Sigmoid colon (tissue), 7 donors: ENCODE measurements at places on chromosomes 2 and 18. TPM values are rescaled to one million over a fixed set of nuclear protein-coding genes. Genes with fewer than 3 reads are reported as not detected.

Gene MRO
- 0.49 TPM for total RNA-seq

Gene CD8A
- total RNA-seq, result 0.99 TPM

Gene CAD
- total RNA-seq, result 9.1 TPM

Gene RMND5A
- total RNA-seq, result 58.9 TPM

Gene SLC8A1
- 229 TPM for total RNA-seq

Gene TSPYL6
- not detected for total RNA-seq

Gene VIL1
- 2.8 TPM for total RNA-seq

Gene TUBA3E
- total RNA-seq, result not detected

DNA sequence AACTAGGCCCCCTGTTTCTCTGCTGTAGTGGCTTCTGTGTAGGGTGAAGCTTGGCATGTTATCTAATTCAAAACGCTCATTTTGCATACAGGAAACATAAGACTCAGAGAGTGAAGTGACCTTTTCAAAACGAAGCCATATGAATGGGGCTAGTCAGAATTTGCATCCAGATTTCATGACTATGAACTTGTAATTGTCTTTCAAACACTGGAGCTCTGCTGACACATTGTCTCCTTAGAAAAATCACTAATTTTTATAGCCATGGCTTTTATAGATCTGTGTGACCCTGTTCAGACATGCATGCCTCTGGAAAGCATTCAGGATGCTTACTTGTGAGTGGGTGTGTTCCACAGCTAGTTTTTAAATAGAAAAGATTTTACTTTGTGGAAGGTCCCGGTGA is 444.3 kb upstream of the GCFC2 start:
- DNase-seq, result no peak
- no peaks in the 10 kb centered on the region for H3K27me3 ChIP-seq
- H3K4me3 ChIP-seq, result no peak overlapping the region
- H3K27ac ChIP-seq, result no peak overlapping the region
- no peaks in the 10 kb centered on the region for H3K4me1 ChIP-seq

DNA sequence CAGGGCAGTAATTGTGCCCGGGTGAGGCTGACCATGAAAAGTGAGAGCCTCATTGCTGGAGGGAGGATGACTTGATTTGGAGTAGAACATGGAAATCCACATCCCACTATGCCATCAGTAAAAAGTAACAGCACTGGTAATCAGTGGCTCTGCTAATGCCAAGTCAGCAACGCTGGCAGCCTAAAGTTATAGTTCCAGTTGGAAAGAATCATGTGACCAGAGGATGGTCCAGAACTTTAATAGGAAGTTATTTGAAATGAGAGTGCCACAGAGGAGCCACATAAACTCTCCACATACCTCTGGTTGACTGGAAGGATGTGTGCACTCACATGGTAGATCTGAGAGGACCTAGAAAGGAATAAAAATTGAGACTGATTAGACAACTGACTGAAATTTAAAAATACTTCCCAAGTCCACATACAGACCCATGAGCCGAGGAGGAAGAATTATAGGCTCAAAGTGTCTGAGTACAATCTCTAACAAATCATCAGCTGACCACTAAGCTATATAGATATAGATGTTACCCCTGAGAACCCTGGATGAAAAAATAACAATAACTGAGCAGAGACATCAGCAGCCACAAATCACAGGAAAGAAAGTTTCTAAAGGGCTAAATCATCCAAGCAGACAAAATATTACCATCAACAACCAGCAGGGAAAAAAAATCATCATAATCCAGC is 346.8 kb downstream of the STK39 start:
- no peaks in the 10 kb centered on the region for H3K36me3 ChIP-seq
- no peak overlapping the region for H3K27ac ChIP-seq
- no peak overlapping the region for H3K4me3 ChIP-seq
- H3K4me1 ChIP-seq, result no peaks in the 10 kb centered on the region
- DNase-seq, result no peak

GRCh38 chr2:218368621-218369153 is 12.0 kb downstream of the CATIP start:
- H3K27ac ChIP-seq, result peak overlapping the region; percentile 85
- no peaks in the 10 kb centered on the region for H3K4me1 ChIP-seq
- peak; percentile 88 for DNase-seq
- no peaks in the 10 kb centered on the region for H3K27me3 ChIP-seq

- no peaks in the 10 kb centered on the region for H3K36me3 ChIP-seq
- no peak overlapping the region for H3K4me3 ChIP-seq
- H3K27ac ChIP-seq, result no peak overlapping the region
- H3K4me1 ChIP-seq, result no peaks in the 10 kb centered on the region
- H3K27me3 ChIP-seq, result no peaks in the 10 kb centered on the region
- DNase-seq, result no peak
These were observed 231.7 kb downstream of the ARL6IP6 start for GRCh38 chr2:152950126-152950525.

DNA sequence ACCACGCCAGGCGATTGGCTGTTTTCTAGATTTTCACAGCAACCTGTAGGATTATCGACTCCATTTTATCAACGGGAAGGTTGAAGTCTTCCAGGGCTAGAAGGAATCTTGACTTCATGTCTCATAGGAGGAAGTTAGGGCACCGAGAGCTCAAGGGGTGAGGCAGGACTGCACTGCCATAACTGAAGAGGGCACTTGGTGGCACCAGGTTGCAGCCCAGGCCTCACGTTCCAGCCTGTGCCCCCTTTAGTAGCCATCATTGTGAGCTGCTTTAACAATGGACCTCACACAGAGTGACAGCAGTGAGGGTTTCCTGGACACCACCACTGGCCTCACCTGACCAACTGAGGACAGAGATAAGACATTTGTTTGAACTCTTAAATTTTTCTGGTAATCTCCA is 22.9 kb upstream of the RPL37A start:
- H3K4me3 ChIP-seq, result no peak overlapping the region
- peaks cover 8% of the 10 kb centered on the region for H3K36me3 ChIP-seq
- DNase-seq, result no peak
- no peaks in the 10 kb centered on the region for H3K27me3 ChIP-seq
- H3K27ac ChIP-seq, result no peak overlapping the region

DNA sequence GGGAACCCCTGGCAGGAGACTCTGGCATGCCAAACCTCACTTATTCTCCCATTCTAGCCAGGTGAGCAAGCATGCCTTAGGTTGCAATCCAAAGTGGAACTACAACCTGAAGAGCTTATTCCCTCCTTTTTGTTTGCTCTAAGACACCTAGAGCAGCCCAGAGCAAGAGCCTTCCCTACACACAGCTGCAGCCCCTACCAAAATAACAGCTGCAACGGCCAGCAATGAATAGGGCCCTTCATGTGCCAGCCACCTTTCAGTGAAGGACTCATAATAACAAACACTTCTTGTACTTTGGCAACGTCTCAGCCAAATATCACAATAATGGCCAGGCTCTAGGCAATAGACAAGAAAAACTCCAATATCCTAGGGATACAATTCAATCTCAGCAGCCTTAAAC is 178.7 kb downstream of the ALK start:
- no peaks in the 10 kb centered on the region for H3K27me3 ChIP-seq
- H3K27ac ChIP-seq, result no peak overlapping the region
- no peaks in the 10 kb centered on the region for H3K36me3 ChIP-seq
- DNase-seq, result no peak
- no peaks in the 10 kb centered on the region for H3K4me1 ChIP-seq

DNA sequence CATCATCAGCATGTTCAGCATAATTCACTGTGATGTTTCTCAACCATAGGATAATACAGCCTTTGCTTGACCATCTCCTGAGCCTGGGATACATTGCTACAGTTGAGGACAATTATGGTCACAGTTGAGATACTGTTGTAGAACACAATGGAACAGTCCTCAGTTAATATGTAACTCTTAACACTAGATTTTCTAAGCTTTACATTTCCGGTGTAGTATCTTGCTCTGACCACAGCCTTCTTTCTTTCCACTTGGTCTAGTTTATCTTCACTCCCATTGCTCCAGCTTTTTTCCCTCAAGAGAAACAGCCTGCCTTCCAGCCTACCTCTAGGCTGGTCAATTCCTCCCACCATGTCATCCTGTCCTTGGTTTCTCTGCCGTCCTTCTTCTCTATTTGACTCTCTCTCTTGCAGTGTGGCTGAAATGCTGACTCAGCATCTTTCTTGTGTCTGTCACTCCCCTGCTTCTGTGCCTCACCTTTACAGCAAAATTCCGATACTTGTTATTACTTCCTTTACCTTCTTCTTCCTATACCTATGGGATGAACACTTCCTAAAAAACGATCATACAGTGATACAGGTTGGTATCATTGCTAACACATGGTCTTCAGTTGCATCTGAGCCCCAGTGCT is 80.5 kb downstream of the CTNNA2 start:
- no peak overlapping the region for H3K27ac ChIP-seq
- DNase-seq, result no peak
- no peaks in the 10 kb centered on the region for H3K4me1 ChIP-seq
- no peaks in the 10 kb centered on the region for H3K27me3 ChIP-seq
- no peaks in the 10 kb centered on the region for H3K36me3 ChIP-seq

- peak overlapping the region; percentile 97 for H3K27ac ChIP-seq
- peak; percentile 56 for DNase-seq
- peaks cover 84% of the 10 kb centered on the region for H3K4me1 ChIP-seq
These were observed 82.6 kb downstream of the HDAC4 start for GRCh38 chr2:239318151-239318611.

DNA sequence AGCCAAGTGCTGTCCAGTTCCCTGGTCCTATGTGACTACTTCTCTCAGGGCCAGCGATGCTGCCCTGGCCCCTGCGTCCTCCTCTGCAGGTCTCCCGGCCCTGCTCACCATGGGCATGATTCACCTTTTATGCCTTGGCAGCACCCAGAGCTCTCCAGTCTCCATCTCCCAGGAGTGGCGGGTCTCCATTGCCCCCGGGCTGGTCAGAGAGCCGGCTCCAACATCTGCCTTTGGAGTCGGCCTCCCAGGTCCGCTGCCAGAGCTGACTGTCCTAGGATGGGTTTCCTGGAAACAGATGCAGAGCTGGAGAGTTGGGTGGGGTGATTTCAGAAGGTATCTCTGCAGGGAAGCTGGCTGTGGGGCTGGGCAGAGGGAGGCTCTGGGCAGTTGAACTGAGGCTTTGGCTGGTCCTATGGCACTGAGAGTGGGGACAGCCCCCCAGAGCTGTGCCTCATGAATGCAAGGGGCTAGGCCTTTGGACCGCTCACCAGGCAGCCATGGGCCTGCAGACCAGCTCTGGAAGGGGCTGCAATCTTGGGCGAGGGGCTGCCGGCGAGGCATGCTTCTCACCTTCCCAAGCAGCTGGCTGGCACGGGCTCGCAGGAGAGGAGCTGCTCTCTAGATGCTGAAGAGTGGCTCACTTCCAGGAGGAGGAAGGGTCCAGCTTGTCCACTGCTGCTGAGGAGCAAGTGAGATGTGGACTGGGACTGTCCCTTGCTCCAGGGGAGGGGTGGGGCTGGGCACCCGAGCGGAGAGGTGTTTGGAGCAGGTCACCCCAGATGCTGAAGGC is 59.8 kb upstream of the HS6ST1 start:
- H3K4me3 ChIP-seq, result no peak overlapping the region
- H3K27me3 ChIP-seq, result no peaks in the 10 kb centered on the region
- H3K36me3 ChIP-seq, result no peaks in the 10 kb centered on the region
- DNase-seq, result peak; percentile 63
- H3K27ac ChIP-seq, result peak overlapping the region; percentile 67

- DNase-seq, result no peak
- H3K36me3 ChIP-seq, result no peaks in the 10 kb centered on the region
- peak overlapping the region; percentile 54 for H3K27ac ChIP-seq
- no peaks in the 10 kb centered on the region for H3K27me3 ChIP-seq
These were observed 120.3 kb downstream of the MEP1B start for GRCh38 chr18:32310101-32310500.

- H3K27ac ChIP-seq, result no peak overlapping the region
- H3K4me3 ChIP-seq, result no peak overlapping the region
- no peaks in the 10 kb centered on the region for H3K27me3 ChIP-seq
- DNase-seq, result no peak
- H3K4me1 ChIP-seq, result no peaks in the 10 kb centered on the region
These were observed 76.3 kb downstream of the MDH1 start for GRCh38 chr2:63665091-63665490.

DNA sequence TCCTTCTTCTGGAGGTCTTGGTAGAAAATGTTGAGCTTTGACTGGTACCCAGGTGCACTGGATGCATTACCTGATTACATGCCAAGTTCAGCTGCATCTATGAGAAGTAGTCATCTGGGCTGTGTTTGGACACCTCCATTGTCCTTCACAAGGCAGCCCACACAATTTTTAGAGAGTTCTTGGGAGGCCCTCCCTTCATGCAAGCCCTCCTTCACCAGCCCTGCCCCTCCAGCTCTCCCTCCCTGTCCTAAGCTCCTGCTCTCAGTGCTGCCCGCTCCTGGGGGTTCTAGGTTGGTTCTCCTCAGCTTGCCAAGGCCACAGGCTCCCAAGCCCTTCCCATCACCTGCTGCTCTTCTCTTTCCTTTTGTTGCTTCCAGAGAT is 148.7 kb downstream of the DYSF start:
- no peaks in the 10 kb centered on the region for H3K36me3 ChIP-seq
- no peak overlapping the region for H3K27ac ChIP-seq
- no peak overlapping the region for H3K4me3 ChIP-seq
- H3K4me1 ChIP-seq, result no peaks in the 10 kb centered on the region
- peak; percentile 22 for DNase-seq
- H3K27me3 ChIP-seq, result no peaks in the 10 kb centered on the region

- DNase-seq, result no peak
- no peak overlapping the region for H3K4me3 ChIP-seq
- H3K27ac ChIP-seq, result no peak overlapping the region
- H3K36me3 ChIP-seq, result no peaks in the 10 kb centered on the region
- H3K4me1 ChIP-seq, result peaks cover 20% of the 10 kb centered on the region
These were observed 2.8 kb downstream of the SNTG2 start for GRCh38 chr2:953408-953807.

- no peak for DNase-seq
- no peak overlapping the region for H3K4me3 ChIP-seq
- H3K27me3 ChIP-seq, result no peaks in the 10 kb centered on the region
- no peaks in the 10 kb centered on the region for H3K36me3 ChIP-seq
These were observed 54.6 kb upstream of the MAP4K3 start for GRCh38 chr2:39491653-39492052.

DNA sequence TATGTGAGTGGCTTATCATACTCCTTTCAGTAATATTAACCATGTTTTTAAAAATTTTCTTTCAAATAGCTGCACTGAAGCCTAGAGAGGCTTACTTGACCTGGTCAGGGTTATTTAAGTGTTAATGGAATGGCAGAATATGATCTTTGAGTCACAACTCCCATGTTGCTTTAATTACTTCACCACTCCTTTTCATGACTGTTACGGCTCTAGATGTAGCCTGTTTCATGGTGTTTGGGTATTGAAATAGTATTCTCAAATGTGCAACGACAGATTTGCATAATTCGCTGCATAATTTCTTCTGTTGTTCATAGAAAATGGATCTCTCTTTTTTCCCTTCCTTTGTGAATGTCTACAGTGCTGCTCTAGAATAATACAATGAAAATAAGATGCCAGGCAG is 51.6 kb upstream of the PLA2R1 start:
- no peaks in the 10 kb centered on the region for H3K36me3 ChIP-seq
- H3K27me3 ChIP-seq, result no peaks in the 10 kb centered on the region
- no peak overlapping the region for H3K27ac ChIP-seq
- H3K4me3 ChIP-seq, result no peak overlapping the region
- H3K4me1 ChIP-seq, result no peaks in the 10 kb centered on the region
- DNase-seq, result no peak
